ENCODE measurements at places on chromosomes 12 and 14.

- DNase-seq = no peak
Observed at GRCh38 chr12:51677284-51677968, 86.4 kb downstream of the SCN8A start.

DNA sequence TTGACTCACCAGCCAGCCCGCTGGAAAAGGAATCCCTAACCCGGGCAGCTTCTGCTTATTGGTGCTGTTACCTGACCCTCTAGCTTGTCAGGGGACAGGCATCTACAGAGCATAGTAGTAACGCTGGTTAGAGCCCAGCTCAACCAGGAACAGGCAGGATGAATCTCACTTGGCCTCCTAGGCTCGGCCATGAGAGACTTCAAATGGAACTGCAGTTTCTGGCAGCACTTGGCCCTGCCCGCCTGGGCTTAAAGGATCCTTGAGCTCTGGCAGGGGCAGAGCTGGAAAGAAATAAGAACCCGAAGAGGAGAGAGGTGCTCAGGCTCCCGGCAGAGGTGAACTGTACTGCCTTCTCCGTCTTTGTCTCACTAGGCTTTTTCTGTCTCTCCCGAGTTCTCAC is 2.3 kb upstream of the LHX5 start:
- DNase-seq = no peak

- DNase-seq = no peak
Observed at GRCh38 chr14:20412411-20412810, 890 bp downstream of the TEP1 start.

DNA sequence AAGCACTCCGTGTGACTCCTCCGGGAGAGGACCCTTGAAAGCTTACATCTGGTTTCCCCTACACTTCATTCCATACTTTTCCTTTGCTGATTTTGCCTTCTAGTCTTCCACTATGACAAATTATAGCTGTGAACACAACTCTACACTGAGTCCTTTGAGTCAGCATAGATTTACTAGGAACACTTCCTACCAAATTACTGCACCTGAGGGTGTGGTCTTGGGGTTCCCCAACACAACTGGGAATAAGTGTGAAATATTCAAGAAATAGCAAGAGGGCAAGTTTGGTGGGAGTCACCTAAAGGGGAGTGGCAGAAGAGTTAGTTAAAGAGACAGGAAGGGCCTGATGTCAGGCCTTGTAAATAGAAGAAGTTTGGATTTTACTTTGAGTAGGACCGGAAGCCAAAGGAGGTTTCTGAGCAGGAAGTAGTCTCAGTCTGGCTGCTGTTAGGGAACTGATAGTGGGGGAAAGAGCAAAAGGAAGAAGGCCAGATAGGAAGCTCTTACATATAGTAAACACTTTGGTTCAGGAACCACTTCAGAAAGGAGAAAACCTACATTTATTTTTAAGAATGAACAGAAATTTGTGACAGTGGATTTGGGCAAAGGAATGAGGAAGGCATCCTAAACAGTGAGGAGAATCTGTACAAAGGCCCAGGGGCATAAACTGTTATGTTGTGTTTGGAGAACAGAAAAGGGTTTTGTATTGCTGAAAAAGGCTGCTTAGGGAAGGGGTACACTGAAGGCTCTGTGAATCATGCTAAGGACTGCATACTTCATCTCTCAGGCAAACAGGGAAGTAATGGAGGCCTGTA is 14.2 kb downstream of the SEL1L start:
- DNase-seq = no peak

GRCh38 chr14:50023671-50024490 is 92.5 kb downstream of the VCPKMT start:
- peak; percentile 67 for DNase-seq

GRCh38 chr14:88248606-88249005 is 74.5 kb downstream of the KCNK10 start:
- DNase-seq = peak; percentile 26

DNA sequence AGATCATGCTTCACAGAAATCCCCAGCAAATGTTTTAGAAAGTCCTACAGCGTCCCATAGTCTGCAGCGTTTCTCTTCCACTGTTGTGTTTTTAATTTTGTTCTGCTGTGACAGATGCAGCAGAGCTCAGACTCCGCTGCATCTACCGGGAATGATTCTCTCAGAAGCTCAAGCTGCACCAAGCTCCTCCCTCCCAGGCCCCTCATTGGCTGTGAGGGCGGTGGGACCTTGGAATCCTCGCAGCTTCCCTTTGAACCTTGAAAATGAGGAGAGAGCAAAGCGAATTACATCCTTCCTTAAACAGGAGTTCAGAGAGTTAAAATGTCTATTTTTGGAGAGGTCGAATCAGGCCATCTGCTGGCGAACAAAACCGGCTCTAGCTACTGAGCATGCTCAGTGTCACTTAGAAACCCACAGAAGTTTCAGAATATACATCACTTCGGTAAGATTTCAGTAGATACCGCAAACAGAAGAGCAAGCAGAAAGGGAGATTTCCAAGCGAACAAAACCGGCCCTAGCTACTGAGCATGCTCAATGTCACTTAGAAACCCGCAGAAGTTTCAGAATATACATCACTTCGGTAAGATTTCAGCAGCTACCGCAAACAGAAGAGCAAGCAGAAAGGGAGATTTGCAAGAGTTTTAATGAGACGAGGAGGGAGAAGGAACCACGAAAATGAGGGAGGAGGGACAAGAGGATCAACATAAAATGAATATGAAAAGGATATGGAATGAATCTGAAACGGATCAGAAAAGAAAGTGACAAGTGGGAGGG is at the start of gene ABCD2:
TSS of gene ABCD2 (minus strand) at position 144 of the 774 bp plus-strand sequence. CDS start 188 bp downstream, outside the sequence.
- peak; percentile 64 for DNase-seq

- DNase-seq = no peak
Observed at GRCh38 chr14:53951627-53952303, 4.9 kb downstream of the BMP4 start.

DNA sequence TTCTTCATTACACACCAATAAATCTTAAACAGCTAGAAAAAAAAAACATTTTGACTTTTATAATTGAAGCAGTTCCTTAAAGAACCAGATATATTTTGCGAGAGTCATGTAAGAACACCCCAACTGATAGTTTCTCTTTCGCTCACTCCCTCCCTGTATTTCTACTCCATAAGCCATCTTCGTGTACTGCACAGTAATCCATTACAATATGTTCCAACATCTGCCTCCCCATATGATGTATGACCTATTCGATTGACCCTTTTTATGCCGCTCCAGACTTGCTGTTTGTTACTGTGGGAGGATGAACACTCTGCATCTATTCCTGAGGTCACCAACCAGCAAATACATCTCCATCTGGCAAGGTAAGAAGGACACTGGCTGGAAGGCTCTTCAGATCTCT is 331.7 kb downstream of the SOX5 start:
- DNase-seq = no peak

- no peak for DNase-seq
Observed at GRCh38 chr12:62605981-62606380, 139.4 kb downstream of the MON2 start.

DNA sequence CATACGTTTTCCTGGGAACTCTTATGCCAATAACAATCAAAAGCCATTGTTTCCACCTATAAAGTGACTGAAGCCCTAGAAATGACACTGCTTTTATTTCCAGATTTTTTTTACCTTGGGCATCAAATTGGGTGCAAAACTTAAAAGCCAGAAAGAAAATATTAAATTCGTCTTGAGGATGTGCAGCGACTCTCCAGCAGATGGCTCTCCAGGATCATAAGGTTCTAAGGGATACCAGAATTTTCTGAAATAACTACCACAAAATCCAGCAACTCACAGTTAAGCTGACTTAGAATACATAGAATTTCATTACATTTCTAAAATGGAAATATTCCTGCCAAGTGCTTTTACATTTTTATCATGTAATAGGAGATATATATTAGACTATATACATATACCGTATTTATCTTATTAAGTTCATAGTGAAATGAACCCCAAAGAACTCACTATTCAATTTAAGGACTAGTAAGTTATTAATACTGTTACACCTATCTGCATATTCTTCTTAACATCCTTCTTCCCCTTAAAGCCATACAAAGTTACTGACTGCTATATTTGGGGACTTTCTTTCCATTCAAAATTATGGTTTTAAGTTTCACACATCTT is 44.0 kb downstream of the ARMH4 start:
- DNase-seq = peak; percentile 25

DNA sequence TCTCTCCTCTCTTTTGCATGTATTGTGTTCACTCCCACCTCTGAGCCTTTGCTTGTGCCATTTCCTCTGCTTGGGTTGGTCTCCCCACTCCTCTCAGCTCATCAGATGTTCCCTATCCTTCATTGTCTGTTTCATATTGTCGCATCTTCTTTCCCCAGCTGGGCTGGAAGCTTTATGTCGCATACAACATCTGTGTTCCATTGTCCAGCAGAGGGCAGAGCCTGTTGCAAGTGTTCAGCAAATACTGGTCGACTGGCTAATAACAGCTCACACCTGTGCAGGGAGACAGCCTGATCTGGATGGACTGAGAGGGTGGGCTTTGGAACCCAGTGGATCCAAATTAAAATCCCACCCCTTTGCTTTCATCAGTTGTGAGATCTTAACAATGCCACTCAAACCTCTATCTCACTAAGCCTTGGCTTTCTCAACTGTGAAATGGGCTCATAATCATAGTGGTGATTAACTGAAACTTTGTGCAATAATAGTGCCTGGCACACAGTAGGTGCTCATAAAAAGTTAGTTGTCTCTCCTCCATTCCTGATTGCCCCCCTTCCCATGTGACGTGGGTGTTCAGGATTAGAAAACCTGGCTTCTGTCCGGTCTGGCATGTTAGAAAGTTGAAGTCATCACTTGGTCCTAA is 75.8 kb downstream of the RIN3 start:
- no peak for DNase-seq

DNA sequence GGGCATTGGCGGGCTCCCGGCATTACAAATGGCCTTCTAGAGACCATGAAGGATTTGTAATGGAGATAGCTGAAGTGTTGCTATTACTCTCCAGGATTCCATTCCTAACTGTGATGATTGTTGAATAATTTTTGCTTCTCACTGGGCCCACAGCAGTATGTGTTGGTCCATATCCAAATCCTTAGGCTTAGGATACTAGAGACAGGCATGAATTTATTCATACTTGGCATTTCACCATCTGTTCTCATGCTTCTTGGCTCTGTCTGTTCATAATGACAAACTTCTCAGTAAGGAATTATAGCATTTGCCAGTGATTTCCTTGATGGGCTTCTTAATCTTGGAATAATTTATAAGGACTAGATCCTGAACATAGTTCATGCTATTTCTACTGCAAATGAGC is 832.9 kb downstream of the C12orf50 start:
- DNase-seq = no peak

DNA sequence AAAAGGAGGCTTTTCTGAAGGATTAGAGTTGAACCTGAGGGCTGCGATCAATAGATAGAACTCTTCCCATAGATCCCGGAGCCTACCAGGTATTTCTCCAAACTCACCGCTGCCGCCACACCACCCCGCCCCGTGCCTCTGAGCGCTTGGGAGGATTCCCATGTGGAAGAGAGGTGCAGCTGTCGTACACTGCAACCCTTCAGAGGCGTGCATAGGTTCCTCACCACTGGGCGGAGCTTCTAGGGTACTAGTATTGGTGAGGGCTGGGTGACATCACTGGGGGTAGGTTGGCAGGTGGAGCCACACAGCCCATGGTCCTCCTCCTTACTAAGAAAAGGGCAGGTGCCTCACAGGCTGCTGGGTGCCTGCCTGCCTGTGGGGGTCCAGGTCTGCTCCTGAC is 127.0 kb downstream of the TSPAN9 start:
- DNase-seq = no peak

- DNase-seq = no peak
Observed at GRCh38 chr12:64808110-64808509, 16.3 kb upstream of the TBC1D30 start.

DNA sequence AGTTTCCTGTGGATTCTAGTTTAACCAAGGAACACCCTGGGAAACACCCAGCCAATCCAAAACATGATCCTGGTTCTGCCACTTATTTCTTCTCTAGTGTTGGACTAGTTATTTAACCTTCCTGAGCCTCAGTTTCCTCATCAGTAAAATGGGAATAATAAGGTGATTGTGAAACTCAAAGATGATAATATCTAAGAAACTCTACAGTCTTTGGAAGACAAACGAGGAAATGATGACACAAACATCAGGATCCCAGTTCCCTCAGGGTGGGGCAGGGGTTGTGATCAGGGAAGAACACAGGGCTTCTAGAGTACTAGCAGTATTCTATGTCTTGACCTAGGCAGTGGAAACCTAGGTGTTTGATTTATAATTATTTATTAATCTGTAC is 18.1 kb upstream of the TMEM106C start:
- no peak for DNase-seq

DNA sequence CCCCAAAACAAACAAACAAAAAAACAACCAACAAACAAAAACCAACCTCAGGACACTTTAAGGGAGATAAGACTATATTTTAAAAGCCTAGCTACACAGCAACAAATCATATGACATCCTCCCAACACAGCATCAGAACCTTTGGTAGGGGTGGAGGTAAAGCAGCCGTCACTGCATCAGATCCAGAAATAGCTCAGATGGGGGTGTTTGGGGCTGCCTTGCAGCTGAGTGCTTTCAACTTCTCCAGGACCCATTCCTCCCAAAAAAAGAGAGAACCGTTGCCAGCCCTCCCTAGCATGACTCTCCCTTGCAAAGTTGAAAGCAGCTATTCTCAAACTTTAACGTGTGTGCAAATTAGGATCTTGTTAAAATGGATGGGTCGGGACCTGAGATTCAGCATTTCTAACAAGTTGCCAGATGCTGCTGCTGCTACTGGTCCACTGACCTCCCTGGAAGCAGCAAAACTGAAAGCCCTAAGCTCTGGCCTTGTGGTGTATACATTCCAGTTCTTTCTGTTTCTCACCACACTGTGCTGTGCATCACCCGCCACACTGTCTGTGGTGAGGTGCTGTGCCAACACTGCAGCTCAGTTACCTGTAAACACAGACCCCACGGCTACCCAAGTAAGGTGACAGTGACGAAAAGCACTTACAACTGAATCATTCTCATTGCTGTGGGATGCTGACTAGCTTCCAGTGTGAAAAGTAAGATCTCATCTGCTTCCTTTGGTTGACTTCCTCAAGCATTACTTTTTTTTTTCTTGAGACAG is 54.0 kb downstream of the SLC38A1 start:
- DNase-seq = no peak

GRCh38 chr14:93381644-93382043 is 34.7 kb downstream of the COX8C start:
- DNase-seq = no peak

DNA sequence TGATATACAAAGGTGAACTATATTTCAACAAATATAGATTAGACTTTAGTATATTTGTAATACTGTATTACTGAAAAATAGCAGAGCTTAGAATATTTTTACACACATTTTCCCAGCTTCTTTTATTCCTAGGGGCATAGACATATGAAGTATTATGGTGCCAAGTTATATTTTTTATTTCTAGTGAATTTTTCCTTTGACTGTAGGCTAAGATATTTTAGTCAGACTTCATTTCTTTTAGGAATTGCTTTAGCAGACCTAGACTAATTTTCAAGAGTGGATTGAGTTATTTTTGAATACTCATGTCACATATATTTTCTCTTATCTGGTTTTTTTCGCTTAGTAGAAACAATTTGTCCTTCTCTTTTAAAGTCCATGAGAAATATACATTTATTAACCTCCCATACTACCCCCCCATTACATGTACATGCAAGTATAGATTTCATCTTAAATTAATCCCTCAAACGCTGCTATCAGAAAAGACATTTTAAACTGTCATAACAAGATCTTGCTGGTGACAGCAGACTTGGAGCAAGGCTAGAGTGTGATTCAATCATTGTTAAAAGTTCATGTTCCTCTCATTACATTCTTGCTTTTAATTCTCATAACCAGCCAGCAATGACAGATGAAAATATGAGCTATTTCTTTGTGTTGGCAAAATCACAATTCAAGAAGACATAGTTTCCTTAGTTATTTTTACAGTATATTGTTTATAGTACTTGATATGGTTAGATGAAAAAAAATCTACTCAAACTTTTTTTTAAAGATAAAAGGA is 456.1 kb downstream of the AEBP2 start:
- no peak for DNase-seq
